Upper lobe of right lung (tissue), 1 donor: ENCODE measurements at places on chromosomes 7 and 10. TPM values are rescaled to one million over a fixed set of nuclear protein-coding genes. Genes with fewer than 3 reads are reported as not detected.

- DNase-seq = no peak
Observed at GRCh38 chr7:28003408-28003807, 177.2 kb downstream of the JAZF1 start.

DNA sequence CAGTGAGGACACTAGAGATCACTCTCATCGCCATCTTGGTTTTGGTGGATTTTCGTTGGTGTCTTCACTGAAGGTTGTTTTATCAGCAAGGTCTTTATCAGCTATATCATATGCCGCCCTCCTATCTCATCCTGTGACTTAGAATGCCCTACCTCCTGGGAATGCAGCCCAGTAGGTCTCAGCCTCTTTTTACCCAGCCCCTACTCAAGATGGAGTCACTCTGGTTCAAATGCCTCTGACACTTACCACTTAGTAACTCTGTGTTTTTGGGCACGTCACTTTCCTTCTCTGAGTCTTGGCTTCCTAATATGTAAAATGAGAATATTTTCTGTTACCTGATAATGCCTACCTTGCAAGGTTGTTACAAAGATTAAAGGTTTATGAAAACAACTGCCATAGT is 37.7 kb downstream of the AGK start:
- DNase-seq = no peak

DNA sequence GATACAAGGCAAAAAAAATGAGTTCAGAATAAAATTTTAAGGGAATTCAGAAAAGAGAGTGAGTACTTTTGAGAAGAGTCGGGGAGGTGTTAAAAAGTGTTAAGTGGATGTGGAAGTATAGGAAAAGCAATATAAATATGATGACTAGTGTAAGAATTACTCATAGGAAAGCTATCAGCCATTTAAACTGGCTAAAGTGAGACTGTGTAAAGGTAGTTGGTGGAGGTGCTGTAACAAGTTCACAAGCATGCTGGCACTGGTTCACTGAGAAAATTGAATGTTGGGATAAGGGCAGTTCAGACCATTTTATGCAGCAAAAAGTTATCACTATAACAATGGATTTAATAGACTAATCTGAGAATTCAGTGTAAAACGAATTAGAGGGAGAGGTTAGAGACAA is 179.0 kb upstream of the DKK1 start:
- DNase-seq = no peak

DNA sequence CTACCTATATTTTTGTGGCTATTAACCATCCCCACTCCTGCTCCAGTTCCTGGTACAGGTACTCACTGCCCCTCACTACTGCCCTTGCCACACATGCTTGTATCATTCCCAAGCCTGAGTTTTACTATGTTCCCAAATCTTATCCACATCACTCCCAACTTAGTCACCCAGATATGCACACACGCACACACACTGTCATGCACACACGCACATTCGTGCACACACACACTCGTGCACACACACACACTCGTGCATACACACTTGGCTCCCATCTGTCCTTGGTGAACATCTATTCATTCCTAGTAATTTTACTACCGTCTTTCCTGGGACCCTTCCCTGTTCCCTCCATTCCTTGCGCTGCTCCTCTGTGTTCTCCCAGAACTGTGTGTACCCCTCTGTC is 287.2 kb upstream of the RNF32 start:
- DNase-seq = no peak

- DNase-seq = no peak
Observed at GRCh38 chr7:129055861-129056464, 1.1 kb upstream of the TNPO3 start.

GRCh38 chr10:131001438-131001837 is 310.1 kb downstream of the TCERG1L start:
- no peak for DNase-seq

DNA sequence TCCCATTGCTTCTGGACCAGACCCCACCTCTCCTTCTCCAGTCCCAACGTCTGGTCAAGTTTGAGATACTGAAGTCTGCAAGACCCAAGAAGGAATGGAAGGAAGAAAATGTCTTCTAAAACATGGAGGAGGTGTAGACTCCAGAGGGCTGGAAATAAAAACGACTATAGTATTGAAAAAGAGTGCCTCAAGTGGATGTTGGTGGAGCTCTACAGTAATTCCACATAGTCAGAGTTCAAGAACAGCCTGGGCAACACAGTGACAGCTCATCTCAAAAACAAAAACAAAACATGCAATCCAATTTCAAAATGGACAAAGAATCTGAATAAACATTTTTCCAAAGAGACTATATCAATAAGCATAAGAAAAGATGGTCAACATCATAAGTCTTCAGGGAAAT is 2.3 kb upstream of the PCGF6 start:
- DNase-seq = no peak

DNA sequence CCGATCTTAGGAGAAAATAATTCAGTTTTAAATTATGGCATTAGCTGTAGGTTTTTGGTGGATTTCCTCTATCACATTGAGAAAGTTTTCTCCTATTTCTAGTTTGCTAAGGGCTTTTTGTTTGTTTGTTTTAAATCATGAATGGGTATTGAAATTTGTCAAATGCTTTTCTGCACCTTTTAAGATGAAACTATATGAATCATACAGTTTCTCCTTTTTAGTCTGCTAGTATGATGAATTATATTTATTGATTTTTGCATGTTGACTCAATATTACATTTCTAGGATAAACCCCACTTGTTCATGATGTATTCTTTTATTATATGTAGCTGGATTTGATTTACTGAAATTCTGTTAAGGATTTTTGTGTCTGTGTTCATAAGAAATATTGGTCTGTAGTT is 70.3 kb upstream of the PIP4K2A start:
- DNase-seq = no peak

GRCh38 chr10:119404719-119405519 is 137.6 kb downstream of the RGS10 start:
- no peak for DNase-seq

- no peak for DNase-seq
Observed at GRCh38 chr10:23293145-23293724, 51.4 kb downstream of the C10orf67 start.

GRCh38 chr10:22606164-22606614 is 108.2 kb downstream of the PIP4K2A start:
- DNase-seq = no peak

DNA sequence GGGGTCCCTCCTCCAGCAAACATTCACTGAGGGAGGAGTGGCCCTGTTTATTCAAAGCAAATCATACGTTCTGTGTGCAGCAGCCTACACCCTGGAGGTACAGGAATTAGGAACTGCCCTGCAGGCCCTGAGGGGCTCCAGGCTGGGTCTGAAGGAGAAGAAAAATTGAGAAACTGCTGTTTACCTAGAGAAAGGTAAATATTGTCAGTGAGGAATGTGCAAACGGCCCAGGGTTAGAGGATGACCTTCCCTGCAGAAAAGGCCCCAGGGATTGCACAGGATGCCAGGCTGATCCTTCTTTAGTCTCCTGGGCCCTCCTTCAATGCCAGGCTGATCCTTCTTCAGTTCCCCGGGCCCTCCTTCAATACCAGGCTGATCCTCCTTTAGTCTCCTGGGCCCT is 5.7 kb downstream of the CALML5 start:
- DNase-seq = no peak

GRCh38 chr7:92503767-92504166 is 24.6 kb downstream of the PEX1 start:
- no peak for DNase-seq

DNA sequence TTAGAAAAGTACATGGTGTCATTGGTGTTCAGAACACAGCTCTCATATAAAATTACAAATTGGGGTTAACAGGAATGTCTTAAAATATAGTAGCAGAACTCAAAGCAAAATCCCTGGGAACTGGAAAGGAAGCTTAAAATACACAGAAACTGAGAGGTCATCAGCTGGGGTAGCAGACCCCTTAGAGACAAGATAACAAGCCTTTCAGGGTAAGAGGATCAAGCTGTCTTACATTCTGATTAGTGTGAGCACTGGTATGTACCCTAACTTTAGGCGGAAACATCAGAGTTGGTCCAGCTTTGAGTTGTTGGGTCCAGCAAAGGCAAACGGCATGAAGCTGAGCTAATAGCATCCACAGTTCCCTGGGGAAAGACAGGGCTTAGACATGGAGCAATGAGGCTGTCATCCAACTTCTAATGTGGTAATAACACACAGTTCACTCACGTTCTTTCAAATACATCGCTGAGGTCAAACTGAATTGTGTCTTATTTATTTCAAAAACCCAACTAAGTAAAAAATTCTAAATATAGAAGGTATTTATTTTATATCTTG is 32.6 kb downstream of the ARHGAP21 start:
- no peak for DNase-seq

DNA sequence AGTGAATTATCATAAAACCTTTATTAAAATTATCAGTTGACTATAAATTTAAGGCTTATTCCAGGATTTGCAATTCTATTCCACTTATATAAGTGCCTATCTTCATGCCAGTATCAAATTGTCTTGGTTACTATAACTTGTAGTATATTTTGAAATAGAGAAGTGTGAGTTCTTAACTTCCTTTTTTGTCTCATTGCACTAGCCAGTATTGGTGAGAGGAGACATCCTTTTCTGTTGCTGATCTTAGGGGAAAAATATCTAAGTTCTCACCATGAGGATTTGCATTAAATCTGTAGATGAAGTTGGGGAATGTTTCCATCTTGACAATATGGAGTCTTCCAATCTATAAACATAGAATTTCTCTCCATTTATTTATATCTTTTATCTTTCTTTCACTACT is 104.2 kb upstream of the MKI67 start:
- no peak for DNase-seq

- no peak for DNase-seq
Observed at GRCh38 chr7:117973975-117974374, 100.7 kb upstream of the CTTNBP2 start.

DNA sequence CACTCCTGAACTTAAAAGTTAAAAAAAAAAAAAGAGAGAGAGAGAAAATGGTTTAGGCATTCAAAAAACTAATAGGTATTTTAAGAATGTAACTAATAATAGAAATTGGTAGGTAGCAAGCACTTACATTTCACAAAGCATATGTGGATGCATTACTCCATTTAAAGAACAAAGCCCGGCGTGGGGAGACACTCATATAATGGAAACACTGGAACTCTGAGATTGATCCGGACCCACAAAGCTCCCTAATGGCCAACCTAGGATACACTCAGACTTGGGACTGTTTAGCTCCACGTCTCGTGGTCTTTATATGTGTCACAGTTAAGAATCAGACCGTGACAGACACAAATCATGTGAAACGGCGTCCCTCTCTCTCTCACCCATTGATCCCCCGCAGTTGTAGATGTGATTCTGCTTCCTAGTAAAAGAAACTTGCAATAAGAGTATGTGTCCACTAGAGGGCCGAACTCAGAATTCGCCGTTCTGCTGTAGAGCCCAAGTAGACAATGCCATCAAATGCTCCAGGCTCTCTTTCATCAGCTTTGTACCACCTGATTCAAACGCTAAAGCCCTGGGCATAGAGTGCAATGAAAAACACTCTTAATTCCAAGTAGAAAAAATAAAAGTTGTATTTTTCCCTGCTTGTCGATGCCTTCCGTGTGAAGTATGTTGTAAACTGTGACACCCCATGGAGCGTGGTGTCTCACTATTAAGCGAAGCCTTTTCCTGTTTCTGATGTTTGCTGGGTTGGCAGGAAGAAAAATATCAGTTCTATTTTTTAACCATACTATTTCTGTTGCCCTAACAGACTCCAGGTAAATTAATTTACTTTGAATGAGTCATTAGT is 429.0 kb upstream of the MTPN start:
- DNase-seq = no peak

GRCh38 chr10:29099001-29099400 is 189.9 kb upstream of the LYZL1 start:
- no peak for DNase-seq

DNA sequence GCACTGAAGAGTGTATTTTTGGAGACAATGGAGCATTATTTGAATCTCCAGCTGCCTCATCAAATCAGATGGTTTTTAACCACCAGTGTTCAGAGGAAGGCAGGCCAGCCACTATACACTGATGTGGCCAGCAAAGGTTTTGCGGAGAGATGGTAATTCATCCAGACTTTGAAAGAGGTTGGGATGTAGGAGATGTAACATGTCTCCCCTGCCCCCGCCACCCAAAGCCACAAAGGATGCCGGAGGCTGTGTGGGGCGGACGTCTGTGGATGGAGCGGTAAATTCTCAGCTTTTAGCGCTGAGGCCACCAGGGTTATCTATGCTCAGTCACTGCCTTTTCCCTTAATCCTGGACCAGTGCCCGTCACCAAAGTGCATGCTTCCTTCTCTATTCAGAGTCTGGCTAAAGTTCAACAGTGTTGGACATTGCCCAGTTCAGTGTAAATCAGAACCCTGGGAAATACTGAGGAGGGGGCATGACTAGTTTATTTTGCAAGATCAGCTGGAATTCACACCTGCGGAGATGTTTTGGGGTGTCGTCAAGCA is 3.7 kb upstream of the TRIP6 start:
- DNase-seq = no peak

- no peak for DNase-seq
Observed at GRCh38 chr7:131327049-131327625, 539 bp upstream of the MKLN1 start.

DNA sequence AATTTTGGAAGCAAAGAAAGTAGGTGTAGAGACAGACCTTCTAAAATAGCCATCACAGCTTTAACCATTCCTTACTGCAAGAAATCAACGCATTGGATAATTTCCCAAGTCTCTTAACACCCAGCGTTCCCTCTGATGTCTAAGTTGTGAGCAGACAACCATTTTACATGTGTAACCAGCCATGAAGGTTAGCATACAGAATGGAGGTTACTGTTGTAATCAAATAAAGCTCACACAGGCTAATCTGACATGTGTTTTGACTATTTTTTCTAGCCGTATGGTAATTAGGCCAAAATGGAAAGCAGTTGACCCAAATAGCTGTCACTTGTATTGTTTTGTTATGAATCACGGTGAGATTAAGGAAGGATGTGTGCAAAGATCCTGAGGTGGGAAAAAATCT is 336.4 kb downstream of the RNLS start:
- no peak for DNase-seq

GRCh38 chr10:86747796-86748581 is 8.4 kb upstream of the BMPR1A start:
- DNase-seq = no peak

GRCh38 chr7:25391295-25391861 is 163.1 kb upstream of the NPVF start:
- no peak for DNase-seq

BBS9 gene
- 19.6 TPM for total RNA-seq

NEUROG3 gene
- not detected for total RNA-seq

MBL2 gene
- total RNA-seq = not detected

ACHE gene
- total RNA-seq = 2.9 TPM

WASL gene
- 40.0 TPM for total RNA-seq

PRPS1L1 gene
- total RNA-seq = not detected

HEPACAM2 gene
- not detected for total RNA-seq

KIAA1549 gene
- 5.7 TPM for total RNA-seq

EPHB4 gene
- total RNA-seq = 117 TPM

RNF148 gene
- total RNA-seq = 1.9 TPM

GCK gene
- total RNA-seq = 0.23 TPM

SP8 gene
- not detected for total RNA-seq

PNLIPRP1 gene
- total RNA-seq = not detected

LIPF gene
- not detected for total RNA-seq

FKBP6 gene
- not detected for total RNA-seq

ZNF117 gene
- total RNA-seq = 18.7 TPM

NUPR2 gene
- 0.98 TPM for total RNA-seq
